ENCODE measurements at places on chromosomes 7 and 10.

DNA sequence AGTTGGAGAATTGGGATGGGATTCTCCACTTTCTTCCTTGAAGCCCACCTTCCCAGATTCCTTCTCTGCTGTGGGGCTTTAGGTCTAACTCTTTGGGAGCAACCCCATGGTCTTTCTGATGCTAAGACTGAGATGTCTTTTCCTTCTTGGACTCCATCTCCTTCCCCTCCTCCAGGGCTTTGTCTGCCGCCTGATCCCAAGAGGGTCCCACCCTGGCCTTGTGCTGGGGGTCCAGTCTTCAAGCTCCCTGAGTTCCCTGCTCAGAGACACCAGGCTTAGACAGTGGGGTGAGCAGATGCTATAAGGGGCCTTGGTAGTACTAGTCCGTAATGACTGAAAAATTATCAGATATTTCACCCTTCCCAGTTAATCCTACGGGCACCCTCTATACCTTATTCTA, 150.5 kb downstream of the PTPN20 start:
- peak; percentile 15 for DNase-seq

DNA sequence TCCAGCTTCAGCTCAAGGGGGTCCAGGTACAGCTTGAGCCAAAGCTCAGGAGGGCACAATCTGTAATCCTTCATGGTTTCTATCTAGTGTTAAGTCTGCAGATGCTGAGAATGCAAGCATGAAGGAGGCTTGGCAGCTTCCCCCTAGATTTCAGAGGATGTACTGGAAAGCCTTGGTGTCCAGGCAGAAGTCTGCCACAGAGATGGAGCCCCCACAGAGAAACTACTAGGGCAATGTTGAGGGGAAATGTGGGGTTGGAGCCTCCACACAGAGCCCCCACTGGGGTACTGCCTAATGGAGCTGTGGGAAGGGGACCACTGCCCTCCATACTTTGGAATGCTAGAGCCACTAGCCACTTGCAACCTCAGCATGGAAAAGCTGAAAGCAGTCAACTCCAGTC, 11.4 kb downstream of the ZNF25 start:
- DNase-seq = no peak

GRCh38 chr10:125084191-125084613, 76.2 kb downstream of the CTBP2 start:
- DNase-seq = no peak

DNA sequence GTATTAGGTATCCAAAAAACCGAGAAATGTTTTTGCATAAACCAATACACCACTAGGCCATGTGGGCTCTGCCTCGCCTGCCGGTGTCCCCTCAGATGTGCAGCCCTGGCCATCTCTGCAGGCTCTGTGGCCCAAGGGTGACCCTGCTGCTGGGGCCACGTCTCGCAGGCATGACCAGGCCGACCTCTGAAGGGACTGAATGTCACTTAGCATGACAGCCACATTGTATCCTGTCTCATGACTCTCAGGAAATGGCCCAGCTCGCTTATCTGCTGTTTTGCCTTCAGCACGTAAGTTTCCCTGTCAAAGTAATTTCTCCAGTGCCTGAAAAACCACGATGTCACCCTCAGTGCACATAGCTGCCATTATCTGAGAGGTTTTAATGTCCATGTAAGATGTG, 49.5 kb upstream of the ZNF32 start:
- peak; percentile 28 for DNase-seq

GRCh38 chr7:78437118-78437517, 638.5 kb downstream of the PHTF2 start:
- DNase-seq = no peak

- DNase-seq = no peak
These were observed 33.7 kb downstream of the C10orf120 start for GRCh38 chr10:122665946-122666345.

DNA sequence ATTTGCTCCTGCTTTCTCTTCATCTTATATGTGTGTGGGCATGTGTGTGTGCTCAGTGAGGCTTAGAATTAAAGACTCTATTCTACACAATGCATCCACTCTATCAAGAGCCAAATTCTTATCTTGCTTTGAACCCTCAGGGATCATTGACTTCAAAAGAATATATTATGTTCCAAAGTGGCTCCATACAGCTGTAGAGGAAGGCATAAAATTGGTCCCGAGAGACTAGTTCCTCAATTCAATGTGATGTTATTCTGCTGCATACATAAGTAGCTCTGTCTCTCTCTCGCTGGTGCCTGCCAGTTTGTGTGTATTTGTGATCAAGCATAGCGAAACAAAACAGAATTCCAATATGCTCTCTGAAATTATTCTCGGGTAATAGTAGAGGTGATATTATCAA, 997.9 kb upstream of the POT1 start:
- DNase-seq = no peak

GRCh38 chr7:81725812-81726127, 44.1 kb downstream of the HGF start:
- no peak for DNase-seq

DNA sequence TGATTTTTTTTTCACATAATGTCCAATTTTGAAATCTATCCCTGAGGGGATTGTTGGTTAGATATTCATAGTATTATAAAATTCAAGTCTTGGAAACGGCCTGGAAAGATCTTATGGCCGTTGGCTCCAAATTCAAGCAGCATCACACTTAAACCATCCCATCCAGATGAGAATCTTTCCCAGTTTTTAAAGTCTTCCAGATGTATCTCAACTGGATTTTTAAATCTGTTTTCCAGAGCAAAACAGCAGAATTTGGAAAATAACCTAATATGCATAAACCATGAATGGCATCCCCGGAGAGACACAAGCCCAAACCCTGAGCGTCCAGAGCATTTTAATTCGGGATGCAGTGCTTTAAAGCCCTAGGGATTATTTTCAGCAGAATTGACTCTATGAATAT, 208.2 kb upstream of the PRKCQ start:
- DNase-seq = no peak

DNA sequence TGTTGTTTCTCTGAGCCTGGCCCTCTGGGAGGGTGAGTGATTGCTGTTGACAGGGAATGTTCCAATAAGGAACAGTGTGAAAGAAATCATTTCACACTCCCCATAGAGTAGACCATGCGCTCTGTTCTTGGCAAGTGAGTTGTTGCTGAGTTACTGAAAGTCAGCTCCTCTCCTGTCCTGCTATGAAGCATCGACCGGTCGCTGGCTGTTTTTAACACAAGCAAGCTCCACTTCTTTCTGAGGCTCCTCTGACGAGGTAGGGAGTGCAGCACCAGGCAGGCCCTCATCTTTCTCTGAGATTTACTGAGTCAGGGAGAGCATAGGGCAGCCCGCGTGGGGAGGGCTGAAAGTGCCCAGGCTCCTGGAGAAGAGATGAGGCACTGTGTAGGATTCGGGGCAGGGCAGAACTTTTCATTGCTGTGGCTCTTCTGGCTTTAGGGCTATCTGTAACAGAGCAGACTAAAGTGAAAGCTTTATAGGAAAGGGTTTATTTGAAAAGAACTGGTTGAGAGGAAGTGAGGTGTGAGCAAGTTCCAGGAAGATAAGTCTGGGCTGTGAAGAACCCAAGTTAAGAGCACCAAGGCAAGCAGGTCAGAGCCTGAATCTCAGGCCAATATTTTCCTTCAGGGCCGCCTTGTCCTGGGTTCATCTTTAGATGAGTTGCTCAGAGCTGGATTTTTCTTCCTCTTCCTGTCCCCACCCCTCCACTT, 332.2 kb downstream of the CCSER2 start:
- no peak for DNase-seq

DNA sequence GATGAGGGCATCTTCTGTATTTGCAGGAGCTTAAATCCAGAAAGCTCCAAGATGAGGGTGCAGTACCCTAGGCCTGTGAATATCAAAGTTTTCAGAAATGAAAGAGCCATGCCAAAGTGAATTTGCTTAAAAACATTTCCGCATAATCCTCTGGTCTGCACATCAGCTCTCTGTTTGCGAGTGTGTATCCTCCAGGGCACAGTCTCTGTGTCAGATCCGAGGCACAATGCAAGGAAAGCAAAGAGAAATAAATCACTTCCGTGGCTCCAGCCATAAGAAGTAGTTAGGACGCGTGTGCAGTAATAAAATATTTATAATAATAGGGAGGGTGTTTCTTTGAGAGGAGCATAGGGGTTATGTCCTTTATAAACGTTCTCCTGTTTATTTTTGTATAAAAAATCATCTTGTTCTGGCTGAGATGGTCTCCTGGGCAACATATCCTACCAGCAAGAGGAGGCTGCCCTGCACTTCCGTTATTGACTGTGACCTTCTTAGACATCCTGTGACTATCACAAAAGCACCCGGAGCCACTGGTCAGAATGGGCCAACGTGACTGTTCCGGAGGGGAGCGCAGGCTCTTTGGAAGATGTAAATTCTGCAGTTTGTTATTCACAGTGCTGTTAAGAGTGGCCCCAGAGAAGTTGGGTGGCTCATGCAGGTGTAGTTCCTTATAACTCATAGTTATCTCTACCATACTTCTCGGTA, 667.6 kb upstream of the FOXK1 start:
- no peak for DNase-seq

- DNase-seq = no peak
These were observed 15.5 kb upstream of the RALA start for GRCh38 chr7:39607865-39608264.

DNA sequence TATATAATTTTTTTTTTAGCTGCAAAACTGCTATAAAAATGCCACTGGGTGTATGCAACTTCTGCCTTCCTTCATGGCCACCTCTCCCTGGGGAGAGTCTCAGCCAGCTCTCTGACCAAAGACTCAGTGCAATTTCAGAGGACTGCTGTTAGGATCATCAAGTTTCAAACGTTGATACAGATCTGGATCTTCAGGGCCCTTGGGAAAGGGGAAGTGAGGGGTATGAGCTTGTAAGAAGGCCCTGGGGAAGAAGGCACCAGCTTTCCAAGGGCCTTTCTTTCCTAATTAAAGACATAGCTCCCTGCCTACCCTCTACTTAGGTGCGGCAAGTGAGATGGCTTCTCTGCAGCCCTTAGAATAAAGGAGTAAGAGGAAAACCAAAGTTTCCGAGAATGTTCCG, 130.4 kb downstream of the CUL2 start:
- DNase-seq = no peak

DNA sequence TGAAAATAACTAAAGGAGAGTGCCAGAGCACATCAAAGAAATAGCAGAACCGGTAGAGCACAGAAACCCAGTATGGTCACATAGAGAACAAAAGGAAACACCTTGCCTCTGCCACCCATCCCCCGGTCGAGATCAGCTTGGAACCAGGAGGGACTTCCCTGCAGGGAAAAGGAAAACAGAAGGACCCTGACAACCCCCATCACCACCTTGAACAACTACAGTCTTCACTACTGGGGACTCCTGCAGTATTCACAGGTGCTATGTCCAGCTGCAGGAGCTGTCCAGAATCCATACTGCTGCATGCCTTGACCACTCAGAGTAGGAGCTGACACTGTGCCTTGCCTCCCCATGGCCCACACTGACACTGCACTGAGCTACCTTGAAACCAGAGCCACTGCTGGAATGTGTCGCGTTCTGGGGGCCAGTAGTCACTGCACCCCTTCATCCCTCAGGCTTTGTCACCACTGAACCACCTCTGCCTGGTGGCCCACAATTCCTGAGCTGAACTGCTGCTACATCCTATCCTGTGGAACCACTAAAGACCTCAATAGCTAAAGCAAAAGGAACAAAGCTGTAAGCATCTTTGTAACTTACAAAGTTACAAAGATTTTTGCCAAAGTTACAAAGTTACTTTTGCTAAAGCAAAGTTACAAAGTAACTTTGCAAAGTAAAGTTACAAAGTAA, 66.8 kb downstream of the TRIL start:
- no peak for DNase-seq

DNA sequence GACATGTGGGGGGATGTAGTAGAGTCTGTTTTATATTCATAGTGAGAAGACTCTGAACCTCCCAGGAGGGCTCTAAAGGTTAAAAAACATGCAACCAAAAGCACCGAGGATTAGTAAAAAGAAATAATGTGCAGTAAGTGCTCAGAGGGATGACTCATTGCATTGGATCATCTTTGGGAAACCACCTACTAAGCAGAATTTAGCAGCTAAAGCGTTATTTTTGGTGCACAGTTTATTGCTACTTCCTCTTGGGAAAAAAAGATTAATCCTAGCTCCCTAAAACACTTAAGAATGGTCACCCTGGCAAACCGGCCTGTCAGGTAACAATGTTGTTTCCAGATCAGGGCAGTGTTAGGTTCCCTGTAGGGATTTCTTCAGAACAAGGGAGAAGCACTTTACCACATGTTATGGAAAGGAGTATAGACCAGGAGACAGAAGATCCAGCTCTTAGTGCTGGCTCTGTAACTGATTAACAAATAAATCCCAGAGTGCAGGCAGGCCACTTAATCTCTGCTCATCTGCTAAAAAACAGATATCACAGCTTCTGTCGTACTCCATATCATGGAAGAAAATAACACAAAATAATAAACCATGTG, 44.8 kb upstream of the FAM133B start:
- DNase-seq = no peak

- no peak for DNase-seq
These were observed 28.6 kb downstream of the TCERG1L start for GRCh38 chr10:131282961-131283360.

DNA sequence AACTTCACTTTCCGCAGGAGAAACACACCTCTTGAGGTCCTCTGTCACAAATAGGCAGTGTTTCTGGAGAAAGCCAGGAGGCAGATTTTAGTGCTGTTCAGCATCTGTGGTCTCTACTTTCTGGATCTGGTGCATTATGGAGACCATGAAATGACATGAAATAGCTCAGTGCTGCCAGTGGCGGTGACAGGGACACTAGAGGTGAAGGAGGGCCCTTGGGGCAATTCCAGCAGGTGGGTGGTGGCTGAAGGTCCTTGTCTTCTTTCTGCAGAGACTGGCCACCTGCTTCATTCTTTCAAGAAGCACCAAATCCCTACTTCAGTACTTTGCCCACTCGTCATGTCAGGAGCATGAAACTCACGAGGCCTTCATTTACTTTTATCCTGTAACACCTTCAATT, 135.7 kb downstream of the TCF7L2 start:
- no peak for DNase-seq

DNA sequence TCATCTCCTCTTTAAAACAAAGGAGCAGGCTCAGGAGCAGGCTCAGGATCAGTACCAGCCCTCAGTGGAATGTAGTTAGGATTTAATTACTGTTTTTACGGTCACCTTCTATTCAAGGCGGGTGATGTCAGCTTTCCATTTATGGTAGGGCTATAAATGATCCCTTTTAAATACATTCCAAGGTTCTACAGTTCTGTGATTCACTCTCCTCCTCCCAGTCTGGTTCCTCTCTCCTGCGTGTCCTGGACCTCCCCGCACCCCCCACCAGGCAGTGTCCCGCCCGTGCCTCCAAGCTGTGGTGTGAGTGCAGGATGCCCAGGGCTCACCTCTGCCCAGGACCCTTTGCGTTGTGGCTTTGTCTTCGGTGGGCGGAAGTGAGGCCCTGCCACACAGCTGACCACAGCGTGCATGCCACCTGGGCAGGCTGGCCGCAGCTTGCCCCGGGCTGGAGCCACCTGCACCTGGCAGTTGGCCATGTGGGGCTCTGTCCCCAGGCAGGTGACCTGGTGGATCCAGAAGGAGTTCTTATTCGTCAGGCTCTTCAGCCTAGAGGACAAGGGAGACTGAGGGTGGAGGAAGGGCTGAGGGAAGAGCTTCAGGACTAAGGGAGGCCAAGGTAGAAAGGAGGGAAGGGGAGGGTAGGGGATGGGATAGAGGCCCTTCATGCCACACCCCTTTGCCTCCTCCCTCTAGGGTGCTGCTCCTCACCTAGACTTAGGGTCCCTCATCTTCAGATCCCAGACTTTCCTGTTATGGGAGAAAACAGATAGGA, 9.1 kb downstream of the LOXL4 start:
- peak; percentile 38 for DNase-seq

All from right forelimb (tissue), 1 donor.